ENCODE measurements at places on chromosomes 2 and 18.

GRCh38 chr2:67642046-67642382 lies 244.9 kb downstream of the ETAA1 start:
- no peak for DNase-seq

DNA sequence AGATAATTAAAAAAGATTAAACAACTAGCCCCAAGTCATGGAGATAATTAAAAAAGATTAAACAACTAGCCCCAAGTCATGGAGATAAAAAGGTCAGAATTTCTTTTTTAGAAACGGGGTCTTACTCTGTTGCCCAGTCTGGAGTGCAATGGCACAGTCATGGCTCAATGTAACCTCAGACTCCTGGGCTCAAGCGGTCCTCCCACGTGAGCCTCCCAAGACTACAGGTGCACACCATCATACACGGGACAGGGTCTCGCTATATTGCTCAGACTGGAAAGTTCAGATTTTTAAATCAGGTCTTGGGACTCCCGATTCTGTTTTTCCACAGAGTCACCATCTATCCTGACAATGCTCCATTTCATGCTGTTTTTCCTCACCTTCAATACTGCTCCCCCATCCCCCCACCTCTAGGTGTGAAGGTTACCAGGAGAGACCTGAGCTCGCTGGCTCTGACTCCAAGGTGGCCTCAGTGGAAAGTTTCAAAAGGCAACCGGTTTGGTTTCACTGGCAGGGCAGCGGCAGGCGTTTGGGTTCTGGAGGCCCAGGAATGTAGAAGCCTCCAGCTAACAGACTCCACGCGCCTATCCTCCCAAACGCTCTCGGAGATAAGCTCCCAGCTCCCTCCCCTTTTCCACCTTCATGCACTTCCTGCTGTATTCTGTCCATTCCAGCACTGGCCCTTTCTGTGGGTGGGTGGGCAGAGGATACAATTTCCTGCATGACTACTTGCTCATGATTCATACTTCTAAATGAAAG lies 2.9 kb upstream of the SEMA4C start:
- no peak for DNase-seq

DNA sequence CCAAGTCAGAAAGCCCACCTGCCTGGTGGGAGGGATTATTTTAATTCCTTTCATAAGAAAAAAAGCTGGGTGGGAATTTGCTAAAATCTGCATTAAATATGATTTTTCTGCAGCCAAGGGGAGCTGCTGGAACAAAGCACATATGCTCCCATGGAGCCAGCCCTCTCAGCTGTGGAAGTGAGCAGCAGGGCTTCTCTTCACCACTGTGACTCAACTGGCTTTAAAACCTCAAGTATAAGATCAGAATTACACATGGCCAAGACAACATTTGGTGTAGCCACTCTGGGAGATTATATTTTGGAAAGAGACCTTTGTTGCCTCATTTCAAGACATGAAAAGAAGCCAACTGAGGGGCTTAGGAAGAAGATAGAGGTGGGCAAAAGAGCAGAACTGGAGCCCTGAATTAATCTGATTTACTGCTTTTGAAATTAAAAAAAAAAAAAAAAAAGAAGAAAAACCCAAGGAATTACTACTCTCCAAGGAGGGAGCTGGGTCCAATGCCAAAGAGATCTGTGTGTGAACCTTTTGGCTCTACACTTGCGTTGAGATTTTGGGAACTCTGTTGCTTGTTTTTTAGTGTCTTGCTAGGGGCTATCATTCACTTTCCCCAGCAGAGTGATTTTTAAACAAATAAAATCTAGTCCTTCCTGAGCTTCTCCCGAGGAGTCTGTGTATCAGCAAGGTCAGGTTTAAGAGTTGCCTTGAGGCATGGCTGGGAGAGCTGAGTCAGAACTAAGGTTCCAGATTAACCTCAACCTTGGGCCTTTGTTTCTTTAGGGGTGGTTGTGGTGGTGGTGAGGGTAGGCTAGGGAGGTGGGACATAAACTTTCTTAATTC lies 6.0 kb downstream of the LHCGR start:
- no peak for DNase-seq

DNA sequence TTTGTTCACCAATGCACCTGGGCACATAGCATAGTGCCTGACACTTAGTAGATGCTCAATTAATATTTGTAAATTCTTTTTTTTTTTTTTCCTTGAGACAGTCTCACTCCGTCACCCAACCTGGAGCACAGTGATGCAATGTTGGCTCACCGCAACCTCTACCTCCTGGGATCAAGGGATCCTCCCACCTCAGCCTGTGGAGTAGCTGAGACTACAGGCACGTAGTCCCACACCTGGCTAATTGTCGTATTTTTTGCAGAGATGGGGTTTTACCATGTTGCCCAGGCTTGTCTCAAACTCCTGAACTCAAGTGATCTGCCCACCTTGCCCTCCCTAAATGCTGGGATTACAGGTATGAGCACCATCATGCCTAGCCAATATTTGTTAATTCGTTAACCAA lies 23.2 kb upstream of the LPIN2 start:
- DNase-seq: no peak
